AG04450 (cell line): ENCODE measurements at places on chromosomes 6 and 20. TPM values are rescaled to one million over a fixed set of nuclear protein-coding genes. Genes with fewer than 3 reads are reported as not detected.

- no peak for DNase-seq
Measured at GRCh38 chr6:16787128-16787682, 25.9 kb upstream of the ATXN1 start.

DNA sequence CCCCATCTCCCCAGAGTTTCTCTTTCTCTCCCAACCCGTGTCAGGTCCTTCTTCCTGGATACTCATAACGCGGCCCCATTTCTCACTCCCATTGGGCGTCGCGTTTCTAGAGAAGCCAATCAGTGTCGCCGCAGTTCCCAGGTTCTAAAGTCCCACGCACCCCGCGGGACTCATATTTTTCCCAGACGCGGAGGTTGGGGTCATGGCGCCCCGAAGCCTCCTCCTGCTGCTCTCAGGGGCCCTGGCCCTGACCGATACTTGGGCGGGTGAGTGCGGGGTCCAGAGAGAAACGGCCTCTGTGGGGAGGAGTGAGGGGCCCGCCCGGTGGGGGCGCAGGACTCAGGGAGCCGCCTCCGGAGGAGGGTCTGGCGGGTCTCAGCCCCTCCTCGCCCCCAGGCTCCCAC lies at the start of gene HLA-F:
Gene HLA-F, plus strand, starts transcription at position 173 of the 404 bp plus-strand sequence. Its CDS starts 30 bp downstream, at position 203.
- DNase-seq = no peak

- DNase-seq = no peak
Measured at GRCh38 chr6:106474466-106474865, 113.9 kb downstream of the CRYBG1 start.

GRCh38 chr6:110971468-110971867 lies 10.4 kb upstream of the RPF2 start:
- DNase-seq = no peak

GRCh38 chr6:118656847-118657451 lies 5.6 kb upstream of the CEP85L start:
- DNase-seq = no peak

ZNF165 gene
- polyA plus RNA-seq = 0.14 and 0.15 TPM in 2 replicates

DNA sequence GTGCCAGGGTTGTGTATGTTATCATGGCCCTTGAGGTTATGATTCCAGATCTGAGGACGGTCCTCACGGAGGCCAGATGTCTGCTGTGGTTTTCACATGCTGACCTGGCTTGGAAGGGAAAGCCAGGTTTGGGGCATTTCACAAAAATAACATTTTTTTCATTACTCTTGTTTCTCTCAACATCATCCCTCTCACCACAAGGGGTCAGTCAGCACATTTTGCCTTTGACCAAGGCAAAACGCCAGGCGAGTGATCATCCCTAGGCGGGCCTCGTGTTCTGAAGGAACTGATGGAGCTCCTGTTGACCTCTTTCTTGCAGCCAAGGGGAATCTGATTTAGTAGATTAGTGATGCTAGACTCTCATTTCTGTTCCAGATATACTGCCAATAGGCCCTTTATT lies 133.5 kb downstream of the TBC1D7 start:
- DNase-seq = peak; percentile 37

- DNase-seq = no peak
Measured at GRCh38 chr6:14453712-14454472, 336.3 kb downstream of the CD83 start.

ZBTB12 gene
- polyA plus RNA-seq = 2.4 and 4.3 TPM in 2 replicates

GRCh38 chr6:24644377-24644776 lies 1.6 kb downstream of the KIAA0319 start:
- DNase-seq = no peak

DNA sequence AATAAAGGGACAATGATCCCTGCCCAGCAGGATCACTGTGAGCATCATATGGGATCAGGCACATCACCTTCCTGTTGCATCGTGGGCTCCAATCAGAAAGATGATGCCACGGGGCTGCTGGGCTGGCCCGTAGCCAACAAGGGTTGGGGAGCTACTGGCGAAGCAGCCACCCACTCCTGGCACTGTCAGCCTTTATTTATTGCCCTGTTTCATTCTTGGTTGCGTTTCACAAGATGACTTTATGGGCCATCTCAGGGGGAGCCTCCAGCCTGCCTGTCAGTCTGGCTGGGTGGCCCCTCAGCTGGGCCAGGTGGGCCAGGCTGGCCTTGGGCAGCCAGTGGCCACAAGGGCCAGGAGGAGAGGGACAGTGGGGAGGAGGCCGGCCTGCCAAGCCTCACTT lies 17.3 kb downstream of the VSTM2L start:
- DNase-seq = no peak

ARMC12 gene
- polyA plus RNA-seq = 0.53 and 0.58 TPM in 2 replicates

- no peak for DNase-seq
Measured at GRCh38 chr6:39228111-39228971, 934 bp downstream of the KCNK5 start.

DNA sequence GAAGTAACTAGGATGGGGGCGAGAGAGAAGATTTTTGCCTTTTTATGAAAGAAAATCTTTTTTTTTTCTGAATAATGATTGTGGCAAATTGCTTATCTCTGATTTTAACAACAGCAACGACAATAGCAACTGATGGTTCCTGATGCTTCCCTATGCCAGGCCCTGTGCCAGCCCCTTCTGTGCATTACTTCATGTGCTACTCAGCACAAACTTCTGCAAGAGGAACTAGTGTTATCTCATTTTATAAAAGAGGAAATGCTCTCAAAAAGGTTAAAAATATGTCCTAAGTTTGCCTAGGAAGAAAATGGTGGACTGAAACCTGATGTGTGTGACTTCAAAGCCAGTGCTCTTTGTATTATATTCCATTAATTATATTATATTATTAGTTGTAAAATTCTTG lies 74.0 kb upstream of the RALGAPA2 start:
- DNase-seq = no peak

GRCh38 chr6:12533586-12533985 lies 183.0 kb upstream of the PHACTR1 start:
- no peak for DNase-seq

CEP85L gene
- 7.4 and 7.5 TPM in 2 replicates for polyA plus RNA-seq

DNA sequence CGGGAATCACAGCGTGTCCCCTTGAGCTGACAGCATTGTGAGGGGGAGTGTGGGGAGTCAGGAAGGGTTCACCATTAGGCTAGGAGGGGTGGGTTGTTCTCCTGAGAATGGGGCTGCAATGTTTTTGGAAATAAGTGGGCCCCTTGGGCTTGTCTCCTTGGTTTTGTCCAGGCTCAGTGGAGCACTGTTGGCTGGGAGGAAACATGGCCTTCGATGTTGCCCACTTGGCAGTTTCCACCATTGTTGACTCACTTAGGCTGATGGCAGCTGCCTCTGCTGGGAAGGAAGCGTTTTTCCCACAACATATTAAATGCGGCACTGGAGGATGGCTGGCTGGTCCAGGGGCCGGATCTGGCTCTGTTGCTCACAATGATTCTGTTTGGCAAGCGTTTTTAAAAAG lies 512.1 kb downstream of the QKI start:
- no peak for DNase-seq

HTR1E gene
- not detected in 2 replicates for polyA plus RNA-seq

ZNF391 gene
- polyA plus RNA-seq = 0.62 and 1.2 TPM in 2 replicates

DNA sequence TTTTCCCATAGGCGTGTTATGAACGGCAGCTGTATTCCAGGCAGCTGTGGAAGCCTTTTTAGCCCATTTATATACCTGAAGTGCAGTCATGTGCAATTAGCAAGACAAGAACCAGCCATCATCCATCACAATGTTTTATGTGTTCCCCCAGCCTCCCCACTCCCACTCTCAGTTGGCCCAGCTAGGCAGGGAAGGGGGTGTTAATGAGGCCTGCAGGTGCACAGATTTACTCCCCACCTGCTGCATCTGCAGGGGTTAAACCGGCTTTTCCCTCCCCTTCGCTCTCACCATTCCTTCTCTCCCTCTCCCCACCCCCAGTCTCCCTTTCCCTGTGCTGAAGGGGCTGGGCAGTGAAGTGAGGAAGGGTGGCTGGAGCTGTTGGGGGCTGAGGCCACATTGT lies 149.8 kb upstream of the AKAP12 start:
- no peak for DNase-seq

DNA sequence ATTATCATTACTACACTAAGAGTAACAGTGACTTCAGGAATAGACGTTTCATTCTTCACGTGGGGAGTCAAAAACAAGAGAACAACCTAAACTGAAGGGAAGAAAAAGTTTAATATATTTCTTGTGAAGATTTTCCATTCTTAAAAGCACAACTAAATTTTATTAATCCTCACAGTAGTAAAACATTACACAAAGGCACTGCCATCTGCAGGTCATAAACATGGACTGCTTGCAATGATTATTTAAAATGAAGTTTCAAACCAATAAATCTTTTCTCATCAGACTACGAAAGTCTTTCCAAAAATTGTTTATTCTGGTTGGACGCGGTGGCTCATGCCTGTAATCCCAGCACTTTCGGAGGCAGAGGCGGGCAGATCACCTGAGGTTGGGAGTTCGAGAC lies 2.6 kb downstream of the NCOA5 start:
- DNase-seq = no peak

DNA sequence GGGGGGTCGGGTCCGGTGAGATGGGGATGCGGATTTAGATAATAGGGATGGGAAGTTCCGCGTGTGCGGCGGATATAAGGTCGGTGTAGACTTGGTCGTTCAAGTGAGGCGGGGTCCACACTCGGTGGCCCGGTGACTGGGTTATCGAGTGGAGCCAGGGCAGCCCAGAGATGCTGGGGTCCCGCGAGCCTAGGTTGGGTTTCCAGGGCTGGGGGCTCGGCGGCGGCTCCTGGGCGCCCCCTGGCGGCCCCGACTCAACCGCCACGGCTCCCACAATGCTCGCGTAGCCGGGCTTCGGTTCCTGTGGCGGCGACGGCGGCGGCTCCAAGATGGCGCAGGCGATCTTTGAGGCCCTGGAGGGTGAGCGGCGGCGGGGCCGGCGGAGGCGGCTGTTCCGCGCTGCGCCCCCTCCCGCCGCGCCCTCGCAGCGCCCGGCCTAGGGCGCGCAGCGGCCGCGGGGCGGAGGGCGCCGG lies at the start of gene ZNF341:
Gene ZNF341, plus strand, starts transcription at position 304 of the 473 bp plus-strand sequence. Its CDS starts 26 bp downstream, at position 330.
- DNase-seq = peak; percentile 37

- DNase-seq = no peak
Measured at GRCh38 chr6:33416386-33417127, 1.4 kb downstream of the CUTA start.

DNA sequence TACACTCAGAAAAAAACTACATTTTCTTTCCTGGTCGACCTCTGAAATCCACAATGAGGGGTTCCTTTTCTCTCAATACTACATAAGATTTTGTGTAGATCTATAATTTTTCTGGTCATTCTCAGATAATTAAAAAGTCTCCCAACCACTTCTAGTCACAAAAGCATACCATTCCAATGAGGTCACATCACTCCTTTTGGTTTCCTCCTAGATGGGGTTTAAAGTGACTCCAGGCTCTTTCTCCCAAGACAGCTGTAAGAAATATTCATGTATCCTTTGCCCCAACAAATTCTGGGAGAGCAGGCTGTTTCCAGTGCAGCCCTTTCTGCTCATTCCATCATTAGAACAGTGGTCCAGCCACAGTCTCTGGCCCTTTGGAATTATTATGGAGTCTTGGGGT lies 43.1 kb upstream of the BEND6 start:
- peak; percentile 38 for DNase-seq

GRCh38 chr6:39209911-39210310 lies 19.4 kb downstream of the KCNK5 start:
- DNase-seq = no peak

- no peak for DNase-seq
Measured at GRCh38 chr6:117264369-117264691, 1.0 kb upstream of the VGLL2 start.

GRCh38 chr20:38181207-38181801 lies 16.2 kb upstream of the TGM2 start:
- DNase-seq = no peak

ATF6B gene
- polyA plus RNA-seq = 39.2 and 60.0 TPM in 2 replicates

DNA sequence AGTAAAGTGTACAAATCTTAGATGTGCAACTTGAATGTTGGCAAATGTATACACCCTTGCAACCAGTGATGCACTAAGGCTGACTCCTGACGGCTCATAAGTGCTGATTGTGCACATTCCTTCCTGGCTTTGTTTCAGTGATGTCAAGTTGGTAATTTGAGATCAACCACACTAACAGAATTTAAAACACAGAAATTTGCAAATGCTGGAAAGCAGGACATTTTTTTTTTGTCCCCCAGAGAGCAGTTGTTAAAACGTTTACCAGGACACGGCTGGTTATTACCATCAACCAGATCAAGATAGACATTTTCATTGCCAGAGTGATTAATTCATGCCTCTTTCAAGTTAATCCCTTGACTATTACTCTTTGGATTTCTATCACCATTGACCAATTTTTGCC lies 735.6 kb downstream of the RFPL4B start:
- DNase-seq = no peak

GRCh38 chr6:95084867-95085266 lies 492.5 kb upstream of the MANEA start:
- DNase-seq = no peak

DNA sequence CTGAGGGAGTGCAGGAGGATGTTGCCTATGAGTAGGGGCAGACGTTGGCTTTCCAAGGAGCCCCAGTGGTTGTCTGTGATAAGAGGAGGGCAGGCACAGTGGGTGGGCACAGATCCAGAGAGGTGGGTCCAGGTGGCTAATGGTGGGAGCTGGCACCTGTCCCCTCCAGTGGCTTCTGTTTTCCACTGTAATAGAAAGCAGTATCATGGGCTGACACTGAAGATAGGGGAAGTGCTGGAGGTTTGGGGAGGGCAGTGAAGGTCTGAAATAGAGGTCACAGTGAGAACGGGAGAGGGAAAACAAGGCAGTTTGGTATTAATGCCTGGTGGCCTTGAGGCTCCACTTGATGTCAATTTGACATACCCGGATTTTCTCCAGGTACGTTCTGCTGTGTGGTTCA lies 10.5 kb upstream of the TXNDC5 start:
- DNase-seq = no peak

COL12A1 gene
- 1,042 and 1,109 TPM in 2 replicates for polyA plus RNA-seq

ZKSCAN4 gene
- polyA plus RNA-seq = 3.7 and 4.7 TPM in 2 replicates

ARMC2 gene
- 4.2 and 5.1 TPM in 2 replicates for polyA plus RNA-seq

DNA sequence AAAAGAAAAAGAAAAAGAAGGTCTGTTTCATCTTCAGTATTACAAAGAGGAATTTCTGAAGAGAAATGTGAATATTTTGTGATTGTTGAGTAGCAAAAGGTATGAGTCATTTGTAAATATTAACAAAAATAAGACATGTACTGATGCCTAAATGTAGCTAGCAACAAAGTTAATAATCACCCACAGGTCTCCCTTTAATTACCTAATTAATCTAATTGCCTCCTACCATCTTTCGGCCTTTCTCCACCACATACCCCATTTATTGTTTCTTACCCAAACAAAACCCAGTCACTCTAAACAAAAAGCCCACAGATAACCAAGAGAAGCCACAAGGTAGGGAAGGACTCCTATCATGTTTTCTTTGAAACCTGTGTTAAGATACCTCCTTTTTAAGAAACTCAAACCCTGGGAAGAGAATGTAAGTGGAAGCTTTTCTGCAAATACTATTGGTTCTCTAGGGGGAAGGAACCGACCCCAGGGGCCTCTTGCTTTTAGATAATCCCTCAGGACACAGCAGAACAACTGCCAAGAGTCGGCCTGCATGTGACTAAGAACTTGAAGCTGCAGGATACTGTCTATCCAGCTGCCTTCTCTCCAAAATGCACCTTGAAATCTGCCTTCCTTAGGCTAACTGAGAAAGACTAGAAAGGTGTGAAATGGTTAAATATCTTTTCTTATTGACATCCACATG lies 16.1 kb upstream of the STK38 start:
- no peak for DNase-seq

NKX2-4 gene
- polyA plus RNA-seq = not detected in 2 replicates
